MCF 10A (cell line): ENCODE measurements at places on chromosomes 6 and 20.

DNA sequence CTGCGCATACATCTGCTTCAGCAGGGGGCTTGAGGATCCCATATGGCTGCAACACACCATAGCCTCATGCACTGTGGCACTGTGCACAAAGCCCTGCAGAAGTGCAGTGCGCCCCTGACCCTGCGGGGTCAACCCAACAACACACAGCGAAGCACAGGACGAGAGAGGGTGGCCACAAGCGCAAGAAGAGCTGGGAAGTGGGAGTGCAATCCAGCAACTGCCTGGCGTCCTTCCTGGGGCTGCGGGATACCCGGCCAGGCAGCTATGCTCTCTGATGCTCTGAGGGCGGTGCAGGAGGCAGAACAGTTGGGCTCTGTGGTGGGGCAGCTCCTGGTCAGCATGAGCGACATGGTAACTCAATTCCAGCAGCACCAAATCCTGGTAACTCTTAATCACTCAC lies 5.6 kb upstream of the ACSS1 start:
- DNase-seq = no peak

- no peak for DNase-seq
These were observed 4.9 kb downstream of the POLR1C start for GRCh38 chr6:43521836-43522235.

DNA sequence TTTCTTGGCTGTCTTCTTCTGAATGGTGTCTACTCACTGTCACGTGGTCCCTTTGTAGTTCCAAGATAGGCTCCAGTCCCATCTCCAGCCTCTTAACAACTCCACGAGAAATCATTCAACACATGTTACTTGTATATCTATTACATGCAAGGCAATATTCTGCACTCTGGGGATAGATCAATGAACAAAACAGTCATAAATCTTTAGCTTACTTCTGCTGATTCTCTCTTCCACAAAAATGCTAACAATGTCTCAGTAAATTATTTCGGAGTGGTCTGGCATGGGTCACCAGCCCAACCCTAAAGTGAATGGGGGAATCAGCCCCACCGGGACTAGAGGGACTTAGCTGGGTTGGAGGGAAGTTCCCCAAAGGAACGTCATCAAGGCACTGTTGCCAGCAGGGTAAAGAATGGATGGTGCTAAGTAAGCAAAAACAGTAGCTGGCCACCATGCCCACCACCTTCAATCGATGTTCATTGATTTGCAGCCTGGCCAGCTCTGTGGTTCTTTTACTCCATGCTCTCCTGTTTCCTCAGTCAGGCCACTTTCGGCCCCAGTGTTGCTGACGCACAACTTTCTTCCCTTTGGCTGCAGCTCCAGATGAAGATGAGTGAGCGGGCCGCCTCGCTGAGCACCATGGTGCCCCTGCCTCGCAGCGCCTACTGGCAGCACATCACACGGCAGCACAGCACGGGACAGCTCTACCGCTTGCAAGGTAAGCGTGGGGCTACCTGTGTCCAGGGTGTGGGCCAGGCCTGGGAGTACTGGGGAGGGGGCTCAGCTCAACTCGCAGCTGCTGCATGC lies 167.7 kb downstream of the DOK5 start:
- DNase-seq = no peak

GRCh38 chr6:53273370-53273769 lies 75.4 kb downstream of the ELOVL5 start:
- DNase-seq = no peak

DNA sequence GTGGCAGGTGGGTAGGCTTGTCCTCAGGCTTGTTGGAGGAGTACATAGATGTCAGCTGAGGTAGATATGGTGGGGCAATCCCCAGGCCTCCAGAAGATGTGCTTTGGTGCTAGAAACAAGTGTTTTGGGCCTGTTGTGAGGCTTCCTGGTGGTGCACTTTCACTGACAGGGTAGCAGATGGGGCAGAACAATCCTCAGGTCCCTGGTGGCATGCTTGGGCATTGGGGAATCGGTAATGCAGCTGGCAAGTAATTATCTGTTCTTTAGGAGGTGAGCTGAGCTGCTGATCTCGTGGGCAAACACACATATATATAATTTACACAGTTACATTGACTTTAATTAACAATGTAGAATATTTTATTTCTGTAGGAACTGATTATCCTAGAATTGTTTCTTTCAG lies 458.7 kb downstream of the BMP2 start:
- DNase-seq = no peak

GRCh38 chr6:130252527-130253237 lies 29.9 kb upstream of the SAMD3 start:
- no peak for DNase-seq

DNA sequence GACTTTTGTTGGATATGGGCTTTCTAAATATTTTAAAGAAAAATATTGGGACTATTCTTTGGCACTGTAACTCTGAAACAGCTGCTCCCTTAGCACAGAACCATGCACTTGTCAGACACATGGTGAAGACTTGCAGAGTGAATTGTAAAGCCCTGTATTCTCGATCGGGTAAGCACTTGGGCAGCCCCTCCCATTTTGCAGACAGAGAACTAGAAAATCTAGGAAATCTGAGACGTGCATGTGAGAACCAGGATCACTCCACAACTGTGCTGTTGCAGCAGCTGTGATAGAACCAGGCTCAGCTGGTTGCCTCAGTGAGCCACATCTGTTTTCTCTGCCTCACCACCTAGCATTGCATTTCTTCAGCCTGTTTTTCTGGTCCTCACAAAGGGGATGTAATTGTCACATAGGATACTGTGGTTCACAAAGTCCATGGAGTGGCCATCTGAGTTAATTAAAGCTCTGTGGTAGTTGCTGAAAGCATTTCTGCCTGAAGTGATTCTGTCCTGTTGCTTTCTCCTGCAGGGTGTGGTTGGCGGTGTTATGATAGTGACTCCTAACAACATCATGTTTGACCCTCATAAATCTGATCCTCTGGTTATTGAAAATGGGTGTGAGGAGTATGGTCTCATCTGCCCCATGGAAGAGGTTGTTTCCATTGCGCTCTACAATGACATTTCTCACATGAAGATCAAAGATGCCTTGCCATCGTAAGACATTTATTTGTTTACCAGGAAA lies 71.8 kb upstream of the HINT3 start:
- no peak for DNase-seq

GRCh38 chr20:48716086-48716485 lies 111.7 kb downstream of the PREX1 start:
- DNase-seq = no peak

GRCh38 chr6:137995371-137995770 lies 111.8 kb downstream of the PERP start:
- no peak for DNase-seq

GRCh38 chr20:13200767-13201500 lies 20.1 kb upstream of the ISM1 start:
- no peak for DNase-seq

DNA sequence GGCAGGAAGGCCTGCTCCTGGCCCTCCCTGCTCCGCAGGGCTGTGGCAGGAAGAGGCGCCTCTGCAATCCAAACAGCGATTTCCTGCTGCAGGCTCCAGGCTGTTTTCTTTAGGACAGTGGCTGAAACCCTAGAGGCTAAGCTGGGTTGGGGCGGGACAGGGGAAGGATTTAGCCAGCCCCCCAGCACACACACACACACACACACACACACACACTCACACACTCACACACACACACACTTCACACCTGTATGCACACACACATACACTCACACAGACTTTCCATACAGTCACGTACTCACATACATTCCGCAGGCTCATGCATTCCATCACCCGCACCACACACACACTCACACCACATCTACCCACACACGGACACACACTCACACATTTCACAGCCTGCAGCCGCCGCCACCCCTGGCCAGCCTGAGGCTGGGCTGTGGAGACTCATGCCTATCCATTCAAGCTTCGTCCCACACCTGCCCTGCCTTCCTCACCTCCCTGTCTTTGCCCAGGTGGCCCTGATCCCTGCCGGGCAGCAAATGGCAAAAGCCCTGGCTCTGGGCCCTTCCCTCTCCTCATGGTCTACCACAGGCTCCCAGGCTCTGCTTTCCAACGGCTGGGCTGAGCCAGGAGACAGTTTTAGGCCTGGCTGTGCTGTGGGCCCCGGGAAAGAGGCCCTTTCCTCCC lies 17.9 kb downstream of the MDFI start:
- DNase-seq = no peak

GRCh38 chr6:11389977-11390376 lies 147.6 kb upstream of the TMEM170B start:
- DNase-seq = no peak

GRCh38 chr20:61514396-61514795 lies 262.3 kb downstream of the CDH4 start:
- no peak for DNase-seq

- no peak for DNase-seq
These were observed 6.5 kb upstream of the HCRTR2 start for GRCh38 chr6:55167860-55168259.

DNA sequence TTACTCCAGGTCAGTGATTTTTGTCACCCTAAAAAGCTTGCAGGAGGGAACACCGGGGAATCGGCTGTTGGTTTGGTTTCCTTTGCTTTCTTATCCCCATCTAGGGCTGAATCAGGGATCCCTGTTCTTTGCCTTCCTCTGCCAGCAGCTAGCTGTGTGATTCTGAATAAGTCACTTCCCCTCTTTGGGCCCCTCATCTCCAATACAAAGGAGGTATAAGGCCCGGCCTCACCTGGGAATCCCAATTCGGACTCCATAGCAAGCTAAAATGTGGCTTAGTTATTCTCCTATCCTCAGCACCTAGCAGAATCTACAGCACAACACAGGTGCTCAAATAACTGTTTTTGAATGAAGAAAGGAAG lies 18.5 kb upstream of the ARMC12 start:
- no peak for DNase-seq

DNA sequence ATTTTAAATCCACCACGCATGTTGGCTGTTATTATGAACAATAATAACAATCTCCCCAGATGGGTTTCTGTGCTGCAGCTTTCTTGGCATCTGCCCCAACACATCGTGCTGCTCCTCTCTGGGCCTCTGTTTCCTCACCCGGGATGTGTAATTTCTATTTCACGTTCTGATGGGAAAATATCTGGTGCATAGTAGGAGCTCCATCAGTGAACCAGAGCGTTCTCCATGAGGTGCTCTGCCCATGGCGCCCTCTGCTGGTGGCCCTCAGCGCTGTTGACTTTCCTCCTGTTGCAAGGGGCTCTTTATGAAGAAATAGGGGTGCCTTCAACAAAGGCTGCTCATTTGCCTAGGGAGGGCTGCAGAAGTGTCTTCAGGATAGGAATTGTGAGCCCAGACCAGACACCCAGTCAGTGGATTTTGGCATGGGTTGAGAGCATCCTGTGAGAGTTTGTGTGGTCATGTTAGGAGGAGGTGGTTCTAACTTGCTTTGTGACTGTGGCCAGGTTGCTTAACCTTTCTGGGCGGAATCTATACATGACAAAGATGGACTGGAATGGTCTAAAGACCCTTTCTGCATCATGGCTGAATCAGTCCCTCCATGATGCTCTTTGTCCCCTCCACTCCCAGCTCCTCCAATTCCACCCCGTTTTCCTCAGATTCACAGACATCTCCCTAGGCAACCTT lies 8.1 kb downstream of the SCRT2 start:
- peak; percentile 55 for DNase-seq

GRCh38 chr6:131782764-131783163 lies 25.1 kb upstream of the ENPP1 start:
- DNase-seq = peak; percentile 23
